CD8-positive, alpha-beta T cell (primary cell): ENCODE measurements at places on chromosomes 1 and 21. TPM values are rescaled to one million over a fixed set of nuclear protein-coding genes. Genes with fewer than 3 reads are reported as not detected.

DNA sequence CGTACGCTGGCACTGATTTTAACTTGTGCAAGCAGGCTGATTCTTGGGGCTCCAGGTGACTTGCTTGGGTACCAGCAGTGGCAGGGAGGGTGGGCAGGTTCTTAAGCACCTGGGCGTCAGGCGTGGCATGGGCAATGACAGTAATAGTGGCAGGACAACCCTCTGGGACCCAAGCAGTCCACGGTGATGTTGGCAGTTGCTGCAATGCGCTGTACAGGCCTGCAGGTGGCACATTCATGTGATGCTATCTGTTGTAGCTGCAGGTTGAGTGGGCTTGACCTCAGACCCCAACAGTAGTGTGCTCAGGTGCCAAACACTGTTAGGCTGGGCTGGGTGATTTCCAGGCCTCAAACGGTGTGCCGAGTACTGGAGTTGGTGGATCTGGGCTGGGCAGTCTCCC, 10.2 kb upstream of the OR10J4 start:
- no peak for DNase-seq

- no peak for DNase-seq
Observed at GRCh38 chr21:14926186-14926585, 138.6 kb downstream of the NRIP1 start.

TMEM240 gene
- 1.0 TPM for total RNA-seq

BCAR3 gene
- total RNA-seq = 0.54 TPM

CFAP126 gene
- total RNA-seq = not detected
